Smooth muscle cell of the brain vasculature (primary cell): ENCODE measurements at places on chromosomes 16 and 17.

GRCh38 chr17:41549596-41550039 is 21.5 kb upstream of the KRT19 start:
- no peak for DNase-seq

DNA sequence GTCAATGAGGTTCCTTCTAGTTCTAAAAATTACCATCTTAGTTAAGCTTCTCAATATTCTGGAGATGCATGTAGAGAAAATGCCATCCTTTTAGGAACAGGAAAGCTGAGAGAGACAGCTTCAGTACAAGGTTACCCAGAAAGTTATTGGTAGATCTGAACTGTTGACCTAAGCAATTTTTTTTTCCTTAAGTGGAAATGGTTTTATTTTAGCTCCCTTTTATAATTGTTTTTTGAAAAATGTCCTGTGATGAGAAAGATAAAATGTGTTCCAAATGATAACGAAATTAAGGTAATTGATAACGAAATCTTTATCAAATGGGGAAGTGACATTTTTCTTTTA is 8.2 kb downstream of the PSMD7 start:
- no peak for DNase-seq

DNA sequence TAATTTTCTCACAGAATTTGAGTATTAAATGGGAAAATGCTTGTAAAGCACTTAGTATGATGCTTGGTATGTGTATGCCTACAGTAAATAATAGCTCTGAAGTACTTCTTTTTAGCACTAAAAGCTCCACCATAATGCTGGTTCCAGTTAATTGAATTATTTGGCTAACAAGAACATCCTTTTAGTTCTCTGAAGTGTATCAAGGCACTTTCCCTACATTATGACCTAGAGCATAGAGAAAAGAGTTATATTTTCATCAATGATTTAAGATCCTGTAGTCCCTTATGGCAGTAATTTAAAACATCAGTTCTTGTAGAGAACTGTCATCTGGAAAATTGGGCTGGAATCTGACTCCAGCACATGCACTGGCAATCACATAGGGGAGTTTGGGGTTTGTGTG is 21.9 kb upstream of the PHAF1 start:
- no peak for DNase-seq

DNA sequence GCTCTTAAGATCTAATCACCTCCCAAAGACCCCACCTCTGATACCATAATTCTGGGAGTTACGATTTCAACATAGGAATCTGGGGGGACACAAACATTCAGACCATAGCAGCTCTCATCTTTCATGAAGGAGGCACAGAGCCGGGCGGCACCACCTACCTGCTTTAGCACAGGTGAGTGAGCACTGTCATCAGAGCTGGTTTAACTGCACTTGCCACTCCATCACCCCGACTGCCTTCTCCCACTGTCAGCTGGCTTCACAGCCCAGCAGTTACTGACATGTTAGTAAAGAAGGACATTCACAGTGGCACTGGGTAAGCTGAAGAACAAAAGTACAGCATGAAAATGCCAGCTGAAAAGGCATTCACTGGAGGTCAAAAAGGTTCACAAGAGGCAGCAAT is 22.5 kb downstream of the GABARAPL2 start:
- no peak for DNase-seq

GRCh38 chr17:7822126-7822525 is 11.9 kb upstream of the KDM6B start:
- no peak for DNase-seq

DNA sequence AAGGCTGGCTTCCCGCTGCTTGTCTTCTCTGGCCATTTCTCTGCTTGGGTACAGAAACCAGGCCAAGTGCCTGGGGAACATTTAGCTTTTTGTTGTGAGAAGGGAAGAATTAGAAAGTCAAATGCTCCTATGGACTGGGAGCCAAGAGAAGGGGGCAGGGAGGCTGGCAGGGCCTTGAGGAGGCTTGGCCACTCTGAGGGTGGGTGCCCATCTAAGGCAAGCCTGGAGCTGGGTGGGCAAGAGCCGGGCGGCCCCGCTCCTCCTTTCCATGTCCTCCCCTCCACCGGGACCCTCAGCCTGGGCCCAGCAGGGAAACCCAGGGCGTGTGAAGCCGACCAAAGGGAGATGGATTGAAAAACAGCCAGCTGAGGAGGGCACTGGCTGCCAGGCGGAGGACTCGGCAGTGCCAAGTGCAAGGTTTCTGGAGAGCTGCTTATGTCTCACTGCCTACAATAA is 69.4 kb downstream of the NTN1 start:
- no peak for DNase-seq
